ENCODE measurements at places on chromosomes 1 and 21. TPM values are rescaled to one million over a fixed set of nuclear protein-coding genes. Genes with fewer than 3 reads are reported as not detected.

Gene UTS2
- not detected for total RNA-seq

Gene GNL2
- total RNA-seq, result 41.8 TPM

Gene CFHR4
- total RNA-seq, result not detected

Gene OBSCN
- 21.2 TPM for total RNA-seq

Gene TRIM46
- 0.73 TPM for total RNA-seq

Gene NBPF10
- 3.7 TPM for total RNA-seq

Gene HSPB7
- 4.2 TPM for total RNA-seq

Gene ADAMTS5
- 3.5 TPM for total RNA-seq

Gene DPYD
- total RNA-seq, result 63.3 TPM

Gene VASH2
- 2.4 TPM for total RNA-seq

Gene OLFML2B
- total RNA-seq, result 36.1 TPM

Gene PCAT6
- 1.1 TPM for total RNA-seq

Gene ANGPTL3
- total RNA-seq, result not detected

Gene SPRR4
- not detected for total RNA-seq

Gene SETSIP
- total RNA-seq, result not detected

Gene TMIGD3
- 9.0 TPM for total RNA-seq

Gene VANGL2
- total RNA-seq, result 2.7 TPM

Gene CATSPERE
- 0.96 TPM for total RNA-seq

Gene ARHGEF16
- 11.8 TPM for total RNA-seq

Gene OSCP1
- 9.3 TPM for total RNA-seq

Gene SLC5A9
- total RNA-seq, result 0.73 TPM

Measured in left lung (tissue), 14 donors.